ENCODE measurements at places on chromosomes 1 and 21.

DNA sequence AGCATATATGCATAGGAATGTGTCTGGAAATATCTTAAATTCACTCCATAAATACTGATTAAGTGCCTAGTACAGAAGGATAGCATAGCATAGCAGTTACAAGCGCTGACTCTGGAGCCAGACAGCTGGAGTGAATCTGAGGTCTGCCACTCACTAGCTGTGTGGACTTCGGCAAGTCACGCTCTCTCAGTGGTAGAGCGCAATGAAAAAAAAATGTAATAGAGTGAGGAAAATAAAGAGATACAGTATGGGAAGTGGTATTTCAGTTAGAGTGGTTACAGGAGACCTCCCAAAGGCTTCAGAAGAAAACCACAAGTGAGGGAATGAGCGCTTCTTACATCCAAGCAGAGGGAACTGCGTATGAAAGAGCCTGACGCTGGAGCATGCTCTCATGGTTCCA is 338.9 kb upstream of the PRMT6 start:
- no peak for DNase-seq

- DNase-seq: no peak
Observed at GRCh38 chr21:31667132-31667531, 7.6 kb downstream of the SOD1 start.

GRCh38 chr1:226470921-226471866 is 63.3 kb upstream of the PARP1 start:
- DNase-seq: no peak

- no peak for DNase-seq
Observed at GRCh38 chr1:190472042-190472441, 5.6 kb downstream of the BRINP3 start.

GRCh38 chr1:41175546-41175945 is 66.6 kb downstream of the SCMH1 start:
- no peak for DNase-seq

GRCh38 chr1:65630855-65631254 is 161.8 kb upstream of the PDE4B start:
- DNase-seq: no peak

DNA sequence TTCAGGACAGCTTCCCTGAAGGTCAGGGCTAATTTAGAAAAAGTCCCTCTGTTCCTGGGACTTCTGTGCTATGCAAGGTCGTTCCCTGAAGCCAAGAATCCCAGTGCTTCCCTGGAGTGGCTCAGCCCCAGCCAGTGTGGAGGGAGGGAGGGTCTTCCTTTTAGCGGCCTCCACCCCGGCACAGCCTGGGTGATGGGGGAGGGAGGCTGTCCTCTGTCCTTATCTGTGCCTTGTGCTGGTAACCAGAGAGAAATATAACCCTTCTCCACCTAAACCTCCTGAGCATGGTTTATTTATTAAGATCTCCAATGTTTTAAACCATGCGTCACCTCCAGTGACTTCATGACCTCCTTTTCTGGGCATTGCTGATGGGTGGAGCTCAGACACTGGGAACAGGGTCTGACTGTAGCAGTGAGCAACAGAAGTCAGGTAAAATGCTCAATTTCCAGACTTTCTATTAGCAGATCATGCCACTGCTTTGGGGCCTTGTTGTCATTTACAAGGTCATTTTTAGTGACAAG is 157.1 kb downstream of the DSCAM start:
- no peak for DNase-seq

- DNase-seq: no peak
Observed at GRCh38 chr21:36628106-36628505, 70.8 kb upstream of the SIM2 start.

GRCh38 chr1:168159251-168159650 is 19.5 kb upstream of the TIPRL start:
- no peak for DNase-seq

DNA sequence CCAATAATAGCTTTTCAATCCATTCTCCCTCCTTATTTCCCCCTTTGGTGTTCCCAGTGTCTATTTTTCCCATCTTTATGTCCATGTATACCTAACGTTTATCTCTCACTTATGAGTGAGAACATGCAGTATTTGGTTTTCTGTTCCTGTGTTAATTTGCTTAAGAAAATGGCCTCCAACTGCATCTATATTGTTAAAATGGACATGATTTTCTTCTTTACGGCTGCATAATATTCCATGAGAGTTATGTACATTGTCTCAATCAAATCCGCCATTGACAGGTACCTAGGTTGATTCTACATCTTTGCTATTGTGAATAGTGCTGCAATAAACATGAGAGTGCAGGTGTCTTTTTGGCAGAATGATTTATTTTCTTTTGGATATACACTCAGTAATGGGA is 126.7 kb downstream of the CTH start:
- no peak for DNase-seq

DNA sequence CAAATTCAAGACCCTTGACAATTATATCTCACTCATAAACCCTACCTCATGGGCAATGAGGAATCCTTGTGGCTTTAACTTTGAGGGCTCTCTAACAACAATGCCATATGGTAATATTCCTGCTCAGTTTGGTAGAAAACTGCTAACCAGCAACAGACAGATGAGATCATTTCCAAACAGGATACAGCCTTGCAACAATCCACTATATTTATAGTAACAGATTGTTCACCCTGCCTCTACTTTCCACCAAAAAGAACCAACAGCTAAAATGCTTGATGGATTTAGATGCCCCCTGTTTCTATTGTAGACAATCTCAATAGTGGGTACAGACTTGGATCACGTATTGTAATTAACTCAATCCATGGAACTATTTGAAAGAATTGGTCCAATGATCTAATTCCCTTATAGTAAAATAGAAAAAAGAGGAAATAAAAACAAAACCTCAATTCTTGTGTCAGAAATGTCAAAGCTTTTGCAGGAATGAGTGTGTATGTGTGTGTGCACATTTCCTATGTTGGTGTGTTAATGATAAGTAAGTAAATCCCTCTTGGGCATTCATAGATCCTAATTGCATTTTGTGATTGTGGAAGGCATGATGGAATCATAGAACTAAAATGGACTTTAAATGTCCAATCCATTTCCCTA is 100.0 kb upstream of the EDEM3 start:
- peak; percentile 28 for DNase-seq

GRCh38 chr1:230641346-230641745 is 935 bp upstream of the COG2 start:
- peak; percentile 28 for DNase-seq

DNA sequence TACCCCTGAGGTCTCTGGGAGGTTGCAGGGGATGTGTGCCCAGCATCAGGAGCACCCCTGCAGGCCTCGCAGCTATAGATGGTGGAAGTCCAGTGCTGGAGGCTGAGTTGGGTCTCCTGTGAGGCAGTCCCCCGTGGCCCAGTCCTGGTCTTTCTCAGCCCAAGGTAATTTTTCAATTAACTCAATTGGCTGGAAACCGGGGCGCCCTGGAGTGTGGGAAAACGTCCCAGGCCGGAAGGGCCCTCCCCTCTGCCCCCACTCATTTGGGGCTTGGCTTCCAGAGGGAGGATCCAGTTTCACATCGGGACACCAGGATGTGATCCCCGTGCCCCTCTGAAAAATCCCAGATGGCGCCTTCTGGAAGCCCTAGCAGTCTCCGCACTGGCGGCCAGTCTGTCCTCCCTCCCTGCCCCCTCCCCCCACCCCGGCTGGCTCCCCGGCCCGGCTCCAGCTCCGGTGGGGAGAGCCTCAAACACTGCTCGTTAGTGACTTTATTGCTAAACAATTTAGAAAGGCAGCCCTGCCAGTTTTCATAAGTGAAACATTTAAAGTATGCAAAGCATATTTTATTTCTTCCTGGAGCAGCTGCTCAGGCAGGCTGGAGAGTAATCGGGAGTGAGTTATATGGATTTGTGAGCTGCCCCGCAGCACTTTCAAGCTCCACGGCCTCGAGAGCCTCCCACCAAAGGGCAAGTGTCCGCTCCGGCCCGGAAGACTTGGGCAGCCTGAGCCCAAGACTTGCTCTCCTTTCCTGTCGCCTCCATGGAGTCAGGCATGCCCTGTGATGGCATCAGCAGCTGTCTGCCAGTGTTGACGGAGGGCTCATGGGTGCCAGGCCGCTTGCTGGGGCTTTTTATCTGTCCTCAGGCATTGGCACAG is 208.2 kb upstream of the TMEM51 start:
- no peak for DNase-seq

DNA sequence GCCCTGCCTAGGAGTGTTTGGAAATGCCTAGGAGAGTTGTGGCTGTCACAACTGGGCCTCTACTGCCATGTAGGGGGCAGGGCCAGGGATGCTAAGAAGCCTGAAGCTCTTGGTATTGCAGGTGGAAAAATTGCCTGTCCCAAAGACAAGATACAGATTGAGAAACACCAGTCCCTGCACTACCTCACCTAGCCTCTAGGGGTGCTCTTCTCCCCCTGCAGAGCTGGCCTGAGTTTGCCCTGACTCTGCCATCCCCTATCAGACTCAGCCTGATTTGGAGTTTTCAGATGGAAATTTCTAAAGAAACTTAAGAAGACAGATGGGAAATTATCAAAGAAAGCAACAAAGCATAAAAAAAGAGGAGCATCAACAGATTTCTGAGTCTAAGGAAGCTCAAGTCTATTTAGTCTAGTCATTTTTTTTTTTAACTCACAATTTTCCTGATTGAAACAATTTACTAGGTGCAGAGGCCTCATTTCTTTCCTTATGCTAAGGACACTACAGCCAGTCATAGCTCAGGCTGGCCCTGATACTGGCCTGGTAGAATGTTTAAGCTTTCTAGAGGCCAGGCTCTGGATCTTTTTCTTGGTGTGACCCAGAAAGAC is 61.4 kb upstream of the LRRN2 start:
- peak; percentile 72 for DNase-seq

- DNase-seq: no peak
Observed at GRCh38 chr1:81682490-81682889, 118.2 kb upstream of the ADGRL2 start.

- DNase-seq: no peak
Observed at GRCh38 chr21:18529254-18529653, 125.7 kb upstream of the TMPRSS15 start.

DNA sequence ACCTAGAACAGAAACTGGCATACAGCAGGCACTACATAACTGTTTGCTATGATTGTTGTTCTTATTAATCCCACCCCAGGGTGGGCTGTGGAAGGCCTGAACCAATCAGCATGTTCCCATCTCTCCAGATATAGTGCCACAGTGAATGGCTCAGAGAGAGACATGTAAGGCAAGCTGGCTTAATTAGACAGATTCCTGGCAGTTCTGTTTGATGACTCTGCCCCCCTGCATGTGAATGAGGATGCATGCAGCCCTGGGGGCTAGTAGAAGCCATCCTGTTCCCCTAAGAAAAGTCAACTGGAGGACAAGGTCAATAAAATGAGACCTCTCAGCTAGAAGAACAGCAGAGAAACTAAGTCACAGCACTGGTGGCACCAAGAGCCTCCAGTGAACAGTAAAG is 130.3 kb downstream of the GLIS1 start:
- no peak for DNase-seq

All from hematopoietic multipotent progenitor cell treated with erythropoietin and hydrocortisone succinate and interleukin-3 and kit ligand, for 4 days (in vitro differentiated cells).